Mesothelial cell of epicardium (in vitro differentiated cells): ENCODE measurements at places on chromosomes 7 and 10. TPM values are rescaled to one million over a fixed set of nuclear protein-coding genes. Genes with fewer than 3 reads are reported as not detected.
A peak's percentile ranks its signal among the peaks of the same experiment; 100 is the strongest.

GRCh38 chr10:102714621-102715455 lies at the start of gene SFXN2:
Gene SFXN2 (plus strand): TSS chr10:102714636. CDS start chr10:102726637, 12,001 bp downstream.
- peaks cover 57% of the 10 kb centered on the region for H3K4me1 ChIP-seq
- peak within 1 kb of the TSS; percentile 89 for H3K27ac ChIP-seq
- H3K36me3 ChIP-seq, result peaks cover 1% of the 10 kb centered on the region
- DNase-seq, result no peak
- H3K27me3 ChIP-seq, result no peaks in the 10 kb centered on the region
- peak within 1 kb of the TSS; percentile 77 for H3K4me3 ChIP-seq

- no peak overlapping the region for H3K4me3 ChIP-seq
- peak overlapping the region; percentile 21 for H3K27ac ChIP-seq
- H3K36me3 ChIP-seq, result no peaks in the 10 kb centered on the region
- H3K4me1 ChIP-seq, result peaks cover 7% of the 10 kb centered on the region
- H3K27me3 ChIP-seq, result no peaks in the 10 kb centered on the region
Observed at GRCh38 chr10:91197127-91197526, 23.3 kb upstream of the PCGF5 start.

GRCh38 chr10:99395750-99396445 lies 34.5 kb downstream of the GOT1 start:
- H3K36me3 ChIP-seq, result peaks cover 13% of the 10 kb centered on the region
- H3K27ac ChIP-seq, result no peak overlapping the region
- no peak overlapping the region for H3K4me3 ChIP-seq
- H3K27me3 ChIP-seq, result peaks cover 7% of the 10 kb centered on the region
- no peak for DNase-seq

GRCh38 chr10:104353325-104354048 lies at the start of gene CFAP58:
Gene CFAP58 (plus strand): TSS chr10:104353833. CDS start chr10:104353898, 65 bp downstream.
- no peaks in the 10 kb centered on the region for H3K36me3 ChIP-seq
- H3K27me3 ChIP-seq, result peaks cover 16% of the 10 kb centered on the region
- peak within 1 kb of the TSS; percentile 77 for H3K27ac ChIP-seq
- DNase-seq, result peak; percentile 81
- H3K4me1 ChIP-seq, result peaks cover 2% of the 10 kb centered on the region
- H3K4me3 ChIP-seq, result peak within 1 kb of the TSS; percentile 3

- H3K27me3 ChIP-seq, result peaks cover 85% of the 10 kb centered on the region
- H3K4me3 ChIP-seq, result no peak overlapping the region
- H3K4me1 ChIP-seq, result peaks cover 6% of the 10 kb centered on the region
Observed at GRCh38 chr10:101089520-101090299, 27.9 kb downstream of the KAZALD1 start.

- DNase-seq, result no peak
- H3K27ac ChIP-seq, result no peak overlapping the region
- H3K4me1 ChIP-seq, result no peaks in the 10 kb centered on the region
- H3K27me3 ChIP-seq, result no peaks in the 10 kb centered on the region
- H3K4me3 ChIP-seq, result no peak overlapping the region
Observed at GRCh38 chr7:24717694-24718320, 39.5 kb downstream of the GSDME start.

DNA sequence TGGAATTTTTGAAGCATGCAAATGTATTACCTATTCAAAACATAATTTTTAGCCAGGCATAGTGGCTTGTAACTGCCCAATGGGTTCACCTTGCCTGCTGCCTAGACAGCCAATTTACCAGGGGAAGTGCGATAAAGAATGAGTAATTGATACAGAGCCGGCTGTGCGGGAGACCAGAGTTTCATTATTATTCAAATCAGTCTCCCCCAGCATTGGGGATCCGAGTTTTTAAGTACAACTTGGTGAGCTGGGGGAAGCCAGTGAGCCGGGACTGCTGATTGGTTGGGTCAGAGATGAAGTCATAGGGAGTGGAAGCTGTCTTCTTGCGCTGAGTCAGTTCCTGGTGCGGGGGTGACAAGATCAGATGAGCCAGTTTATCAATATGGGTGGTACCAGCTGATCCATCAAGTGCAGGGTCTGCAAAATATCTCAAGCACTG lies 29.1 kb upstream of the NRBF2 start:
- H3K27me3 ChIP-seq, result no peaks in the 10 kb centered on the region
- H3K4me3 ChIP-seq, result no peak overlapping the region
- H3K27ac ChIP-seq, result no peak overlapping the region
- H3K36me3 ChIP-seq, result no peaks in the 10 kb centered on the region
- DNase-seq, result no peak

- H3K4me3 ChIP-seq, result peak overlapping the region; percentile 80
- H3K27me3 ChIP-seq, result no peaks in the 10 kb centered on the region
- no peak overlapping the region for H3K27ac ChIP-seq
- peaks cover 32% of the 10 kb centered on the region for H3K4me1 ChIP-seq
- peaks cover 6% of the 10 kb centered on the region for H3K36me3 ChIP-seq
Observed at GRCh38 chr10:91925022-91925320, 1.4 kb downstream of the BTAF1 start.

DNA sequence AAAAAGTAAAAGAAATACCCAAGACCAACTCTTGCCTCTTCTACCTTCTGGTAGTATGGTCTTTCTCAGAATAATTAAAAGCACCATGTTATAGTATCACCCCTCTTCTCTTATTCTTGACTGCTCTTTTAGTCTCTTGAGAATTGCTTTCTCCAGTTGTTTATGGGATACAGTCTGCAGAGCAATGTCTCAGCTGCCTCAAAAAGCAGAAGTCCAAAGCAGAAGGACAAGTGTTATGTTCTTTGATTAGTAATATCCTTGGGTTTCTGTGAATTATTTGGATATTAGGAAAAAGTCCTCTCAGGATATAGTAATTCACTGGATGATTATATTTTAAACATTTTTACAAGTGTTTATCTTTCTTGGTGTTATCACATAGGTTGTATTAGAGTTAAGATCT lies 7.4 kb downstream of the TAS2R41 start:
- H3K36me3 ChIP-seq, result no peaks in the 10 kb centered on the region
- H3K27me3 ChIP-seq, result no peaks in the 10 kb centered on the region
- H3K27ac ChIP-seq, result no peak overlapping the region
- H3K4me1 ChIP-seq, result no peaks in the 10 kb centered on the region
- DNase-seq, result no peak

- H3K4me3 ChIP-seq, result no peak overlapping the region
- H3K36me3 ChIP-seq, result peaks cover 35% of the 10 kb centered on the region
- no peak overlapping the region for H3K27ac ChIP-seq
- no peak for DNase-seq
- H3K4me1 ChIP-seq, result no peaks in the 10 kb centered on the region
- no peaks in the 10 kb centered on the region for H3K27me3 ChIP-seq
Observed at GRCh38 chr10:28127881-28128280, 129.0 kb upstream of the ODAD2 start.

GRCh38 chr7:122983261-122983660 lies 12.2 kb downstream of the TAS2R16 start:
- no peak for DNase-seq
- no peaks in the 10 kb centered on the region for H3K4me1 ChIP-seq
- H3K27me3 ChIP-seq, result no peaks in the 10 kb centered on the region
- H3K36me3 ChIP-seq, result no peaks in the 10 kb centered on the region

The CPA2 gene
- 0.54 to 0.73 TPM (median 0.72 TPM) in 3 replicates for total RNA-seq

GRCh38 chr10:34682580-34682979 lies 132.5 kb downstream of the PARD3 start:
- peaks cover 7% of the 10 kb centered on the region for H3K4me1 ChIP-seq
- DNase-seq, result no peak
- no peak overlapping the region for H3K4me3 ChIP-seq
- no peak overlapping the region for H3K27ac ChIP-seq
- H3K27me3 ChIP-seq, result no peaks in the 10 kb centered on the region

DNA sequence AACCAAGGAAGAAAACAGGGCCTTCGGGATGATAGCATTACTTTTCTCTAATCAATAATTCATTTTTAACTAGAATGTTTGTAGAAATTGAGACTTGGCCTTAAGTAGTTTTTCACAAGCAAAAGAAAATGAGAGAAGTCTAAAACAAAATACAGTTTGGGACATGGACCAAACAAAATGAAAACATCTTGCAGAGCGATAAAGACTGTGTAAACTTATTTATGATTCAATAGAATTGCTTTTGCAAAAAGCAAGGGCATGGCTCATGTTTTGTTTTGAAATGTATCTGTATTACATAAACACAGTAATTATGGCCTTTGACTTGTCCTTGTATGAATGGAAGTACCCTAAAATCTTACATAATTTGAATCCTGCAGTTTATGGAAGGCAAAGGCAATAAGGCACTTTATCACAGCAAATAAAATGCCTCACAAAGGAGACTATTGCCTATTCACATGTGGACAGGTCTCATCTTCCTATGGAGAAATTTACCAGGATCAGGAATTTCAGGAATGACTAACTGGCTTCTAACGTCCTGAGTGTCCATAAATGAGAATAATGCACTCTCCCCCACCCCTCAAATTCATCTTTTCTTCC lies 295.2 kb downstream of the PTEN start:
- no peaks in the 10 kb centered on the region for H3K27me3 ChIP-seq
- no peak for DNase-seq
- H3K27ac ChIP-seq, result peak overlapping the region; percentile 31
- H3K36me3 ChIP-seq, result no peaks in the 10 kb centered on the region
- H3K4me1 ChIP-seq, result peaks cover 19% of the 10 kb centered on the region

The LRRTM3 gene
- 4.6 to 5.6 TPM (median 5.2 TPM) in 3 replicates for total RNA-seq

DNA sequence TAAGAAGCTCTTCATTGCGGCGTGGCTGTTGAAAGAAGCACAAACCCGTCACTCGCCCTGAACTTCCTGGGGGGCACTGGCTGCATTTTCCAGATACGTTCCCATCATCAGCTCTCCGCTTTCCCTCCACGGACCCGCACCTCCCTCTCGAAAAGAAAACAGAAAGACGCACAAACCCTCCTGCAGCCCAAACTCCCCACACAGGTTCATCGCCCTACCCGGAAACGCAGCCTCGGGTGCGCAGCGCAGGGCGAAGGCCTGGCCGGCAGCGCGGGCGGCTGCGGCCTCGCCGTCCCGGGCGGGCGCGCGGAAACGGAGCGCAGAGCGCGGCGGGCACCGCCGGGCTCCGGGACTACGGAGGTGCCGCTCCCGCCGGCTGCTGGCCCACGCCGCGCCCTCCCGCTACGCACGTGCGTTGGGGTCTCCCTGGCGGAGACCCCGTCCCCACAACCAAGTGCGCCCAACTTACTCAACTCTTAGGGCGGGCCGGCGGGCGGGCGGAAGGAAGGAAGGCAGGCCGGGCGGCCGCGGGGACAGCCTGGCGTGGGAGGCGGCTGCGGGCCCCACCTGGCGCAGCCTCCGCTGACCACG lies 822 bp downstream of the ZNF800 start:
- peak; percentile 31 for DNase-seq
- peak overlapping the region; percentile 93 for H3K27ac ChIP-seq
- peaks cover 21% of the 10 kb centered on the region for H3K4me1 ChIP-seq
- H3K4me3 ChIP-seq, result peak overlapping the region; percentile 95
- peaks cover 9% of the 10 kb centered on the region for H3K36me3 ChIP-seq

DNA sequence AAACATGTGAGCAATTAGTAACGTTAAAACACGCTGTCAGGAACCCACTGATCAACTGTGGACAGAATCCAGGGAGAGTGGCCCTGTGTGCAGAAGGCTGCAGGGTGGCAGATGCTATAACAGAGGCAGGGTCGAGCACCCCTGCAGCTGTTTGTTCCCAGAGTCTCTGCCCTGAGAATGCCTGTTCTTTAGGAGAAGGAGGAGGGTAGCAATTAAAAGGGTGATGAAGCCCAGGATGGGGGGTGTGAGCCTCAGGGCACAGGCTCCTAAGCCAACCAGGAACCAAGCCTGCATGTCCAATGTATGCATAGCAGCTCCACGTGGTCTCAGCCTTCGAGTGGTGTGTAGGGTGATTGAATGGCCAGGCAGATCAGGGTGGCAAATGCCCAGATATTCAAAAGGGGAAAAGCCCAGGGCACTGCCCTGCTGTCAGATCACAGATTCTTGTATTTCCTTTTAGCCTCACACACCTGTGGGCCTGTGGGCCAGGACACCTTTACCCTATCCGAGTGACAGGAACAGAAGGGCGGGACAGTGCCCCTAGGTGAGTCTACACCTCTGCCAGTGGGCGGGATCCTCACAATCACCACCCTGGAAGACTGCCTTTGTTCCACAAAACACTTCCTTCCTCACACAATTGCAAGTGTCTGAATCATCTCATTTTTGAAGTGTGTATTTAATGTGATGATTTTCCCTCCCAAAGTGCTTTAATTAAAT lies 7.3 kb downstream of the WDFY4 start:
- H3K27ac ChIP-seq, result no peak overlapping the region
- peaks cover 52% of the 10 kb centered on the region for H3K27me3 ChIP-seq
- no peaks in the 10 kb centered on the region for H3K4me1 ChIP-seq

DNA sequence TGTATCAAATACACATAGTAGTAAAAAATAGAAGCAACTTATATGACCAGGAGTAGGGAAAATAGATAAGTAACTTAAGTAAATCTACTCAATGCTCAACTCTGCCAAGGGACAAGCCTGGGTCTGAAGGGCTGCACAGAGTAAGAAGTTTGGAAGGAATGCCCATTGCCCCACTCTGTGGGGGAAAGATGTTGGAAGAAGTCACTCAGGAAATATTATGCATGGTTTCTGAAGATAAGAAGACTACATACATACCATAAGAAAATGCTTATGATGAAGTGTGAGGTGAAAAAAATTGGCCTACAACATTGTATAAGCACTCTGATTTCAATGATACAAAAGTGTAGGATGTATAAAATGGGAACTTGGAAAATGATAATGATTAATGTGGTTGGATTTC lies 54.0 kb downstream of the LAMB4 start:
- H3K27me3 ChIP-seq, result no peaks in the 10 kb centered on the region
- no peak for DNase-seq
- peaks cover 41% of the 10 kb centered on the region for H3K4me1 ChIP-seq
- no peak overlapping the region for H3K4me3 ChIP-seq
- H3K36me3 ChIP-seq, result peaks cover 2% of the 10 kb centered on the region

GRCh38 chr10:33031815-33032653 lies 74.0 kb upstream of the ITGB1 start:
- H3K27me3 ChIP-seq, result no peaks in the 10 kb centered on the region
- H3K4me1 ChIP-seq, result peaks cover 16% of the 10 kb centered on the region
- H3K36me3 ChIP-seq, result no peaks in the 10 kb centered on the region

The HUS1 gene
- total RNA-seq, result 36.0 to 39.7 TPM (median 37.1 TPM) in 3 replicates

DNA sequence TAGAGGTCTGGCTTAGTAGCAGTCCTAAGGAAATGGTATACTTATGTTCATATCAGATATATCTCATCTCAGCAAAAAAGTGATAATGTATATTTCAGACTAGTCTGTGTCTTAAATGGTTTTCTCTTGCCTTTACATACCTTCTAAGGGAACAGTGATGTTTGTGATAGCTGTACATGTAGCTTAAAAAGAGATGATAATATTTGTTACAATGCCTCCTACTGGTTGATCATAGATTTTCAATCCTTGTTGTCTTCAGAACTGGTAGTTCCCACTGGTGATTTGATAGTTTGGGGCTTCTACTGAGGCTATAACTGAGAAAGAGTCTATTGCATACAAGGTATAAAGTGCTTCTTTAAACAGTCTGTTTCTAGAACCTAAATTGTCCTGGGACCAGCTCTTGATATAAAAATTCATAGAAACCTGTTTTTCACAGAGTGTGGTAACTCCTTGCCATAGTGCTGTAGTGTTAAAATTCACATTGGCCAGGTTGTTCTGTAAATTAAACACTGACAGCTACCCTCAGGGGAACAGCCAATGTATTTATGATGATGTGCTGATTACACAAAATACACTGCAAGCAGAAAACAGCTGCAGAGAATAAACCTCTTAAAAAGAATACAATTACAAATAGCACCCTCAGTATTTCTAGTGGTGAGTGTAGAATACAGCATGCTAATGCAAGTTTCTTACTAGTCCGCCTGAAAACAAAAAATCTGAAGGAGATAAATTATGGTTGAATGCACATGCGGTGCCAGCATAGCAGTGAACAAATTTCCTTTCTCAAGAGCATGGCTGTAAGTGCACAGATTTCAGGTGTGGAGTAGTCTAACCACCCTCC lies 90.3 kb downstream of the BTRC start:
- no peaks in the 10 kb centered on the region for H3K36me3 ChIP-seq
- H3K4me1 ChIP-seq, result peaks cover 6% of the 10 kb centered on the region
- no peaks in the 10 kb centered on the region for H3K27me3 ChIP-seq
- no peak overlapping the region for H3K4me3 ChIP-seq

The TFR2 gene
- total RNA-seq, result 0.38 to 0.69 TPM (median 0.54 TPM) in 3 replicates
